Hematopoietic multipotent progenitor cell treated with erythropoietin and hydrocortisone succinate and interleukin-3 and kit ligand, for 8 days (in vitro differentiated cells): ENCODE measurements at places on chromosomes 1 and 21.

DNA sequence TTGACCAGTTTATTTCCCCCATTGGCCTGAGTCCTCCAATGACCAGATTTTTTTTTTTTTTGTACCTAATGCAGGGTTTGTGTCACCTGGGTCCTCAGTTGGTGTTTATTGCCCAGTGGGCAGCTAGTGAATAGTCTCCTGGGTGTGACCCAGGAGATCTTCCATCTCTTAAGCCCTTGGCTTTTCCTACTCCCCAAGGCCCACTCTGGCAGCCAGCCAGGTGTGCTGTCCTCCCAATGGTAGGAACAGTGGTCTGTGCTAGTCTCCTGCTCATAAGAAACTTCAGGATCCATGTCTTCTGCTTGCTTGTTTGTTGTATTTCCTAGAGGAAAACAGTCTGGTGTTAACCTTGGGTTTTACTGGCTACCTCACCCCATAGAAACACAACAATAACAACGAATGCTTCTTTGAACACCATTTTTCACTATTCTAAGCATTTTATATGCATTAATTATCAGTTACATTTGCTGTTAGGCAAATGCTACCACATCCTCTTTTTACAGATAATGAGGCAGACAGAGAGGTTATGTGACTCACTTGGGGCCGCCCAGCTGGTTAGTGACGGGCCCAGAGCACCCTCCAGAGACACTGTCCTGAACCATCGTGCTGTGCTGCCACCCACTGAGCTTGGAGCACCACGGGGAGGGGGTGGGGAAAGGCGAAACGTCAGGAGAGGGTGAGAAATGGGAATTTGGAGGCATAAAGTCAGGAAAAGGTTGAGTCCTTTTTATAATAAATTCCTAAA lies 107.5 kb downstream of the HIVEP3 start:
- DNase-seq: no peak

GRCh38 chr21:37220433-37220980 lies 46.6 kb downstream of the VPS26C start:
- DNase-seq: peak; percentile 52

DNA sequence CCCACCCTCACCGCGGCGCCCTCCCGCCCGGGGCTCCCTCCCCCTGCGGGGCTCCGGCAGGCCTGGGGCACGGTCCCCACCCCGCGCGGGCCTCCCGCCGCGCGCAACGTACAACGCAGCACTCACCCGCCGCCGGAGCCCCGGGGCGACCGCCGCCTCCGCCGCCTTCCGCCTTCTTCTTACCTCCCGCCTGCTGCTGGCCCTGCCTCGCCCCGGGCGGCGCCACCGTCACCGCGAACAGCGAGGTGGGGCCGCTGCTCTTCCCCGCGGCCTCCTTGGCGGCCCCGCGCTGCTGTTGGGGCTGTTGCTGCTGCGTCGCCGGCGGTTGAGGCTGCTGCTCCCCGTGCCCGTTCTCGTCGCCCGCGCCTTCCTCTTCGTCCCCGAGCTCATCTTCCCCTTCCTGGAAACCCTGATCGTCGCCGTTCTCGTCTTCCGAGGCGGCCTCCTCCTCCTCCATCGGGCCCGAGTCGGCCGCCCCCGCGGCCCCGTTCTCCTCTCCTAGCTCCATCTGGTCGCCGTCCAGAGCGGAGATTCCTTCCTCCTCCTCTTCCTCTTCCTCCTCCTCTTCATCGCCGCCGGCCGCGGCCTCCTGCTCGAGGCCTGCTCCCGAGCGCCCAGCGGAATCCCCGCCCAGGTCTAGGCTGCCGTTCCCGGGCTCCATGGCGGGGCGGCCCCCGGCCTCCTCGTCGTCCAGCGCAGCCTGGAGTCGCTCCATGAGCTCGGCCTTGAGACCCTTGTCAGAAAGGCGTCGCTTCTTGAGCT lies 671 bp downstream of the HNRNPU start:
- no peak for DNase-seq

- no peak for DNase-seq
These were observed 144.6 kb downstream of the NFIA start for GRCh38 chr1:61226791-61227567.

- DNase-seq: no peak
These were observed 85.3 kb downstream of the PSMG1 start for GRCh38 chr21:39097981-39098380.
